ENCODE measurements at places on chromosomes 3 and 15.

DNA sequence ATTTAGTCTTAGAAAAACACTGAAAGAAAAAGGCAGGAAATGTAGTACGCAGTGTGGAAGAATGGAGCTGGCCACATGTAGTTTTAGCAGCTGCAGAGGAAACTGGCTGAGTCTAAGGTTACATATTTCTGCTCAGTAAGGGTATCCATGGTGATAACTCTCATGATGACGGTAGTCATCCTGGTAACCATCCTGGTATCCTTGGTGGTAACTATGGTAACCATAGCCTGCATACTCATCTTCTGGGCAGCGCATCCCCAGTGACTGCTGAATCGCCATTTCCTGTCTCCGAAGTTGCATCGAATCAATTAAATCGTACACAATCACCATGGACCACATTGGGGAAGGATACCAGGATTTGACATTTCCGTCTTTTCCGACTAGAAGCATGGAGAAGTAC, 35.7 kb downstream of the CCDC80 start:
- DNase-seq, result no peak

- DNase-seq, result no peak
Measured at GRCh38 chr15:78796510-78796909, 14.8 kb downstream of the ADAMTS7 start.

DNA sequence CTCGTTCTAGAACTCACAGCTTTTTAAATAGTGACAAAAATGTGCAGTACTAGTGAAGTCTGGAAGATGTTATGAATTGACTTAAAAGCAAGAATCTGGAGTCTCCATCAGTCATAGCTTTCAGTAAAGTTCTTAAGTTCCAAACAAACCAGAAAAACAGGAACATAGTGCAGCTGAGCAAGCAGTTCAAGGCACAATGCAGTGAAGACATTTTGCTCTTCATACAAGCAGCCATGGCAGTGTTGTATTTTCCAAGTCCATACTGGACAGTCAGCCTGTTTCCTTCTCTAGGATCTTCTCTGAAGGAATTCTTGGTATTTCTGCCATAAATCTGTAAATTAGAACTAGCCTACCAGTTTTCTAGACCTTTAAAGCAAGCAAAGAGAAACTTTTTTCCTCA, 90.5 kb downstream of the LRRC28 start:
- DNase-seq, result no peak

DNA sequence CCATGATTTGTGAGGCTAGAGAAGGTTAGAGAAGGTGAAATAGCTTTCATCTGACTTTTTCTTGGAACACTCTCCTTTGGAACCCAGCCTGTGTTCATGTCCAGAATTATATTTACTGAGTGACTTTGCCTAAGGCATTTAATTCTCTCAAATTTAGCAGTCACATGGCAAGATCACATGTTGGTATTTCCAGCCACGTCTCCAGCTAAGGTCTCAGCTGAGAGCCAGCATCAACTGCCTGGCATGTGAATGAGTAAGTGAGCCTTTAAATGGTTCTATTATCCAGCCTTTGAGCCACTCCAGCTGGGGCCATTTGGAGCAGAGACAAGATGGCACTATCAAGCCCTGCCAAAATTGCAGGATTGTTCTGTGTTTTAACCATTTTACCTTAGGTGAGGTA, 130.2 kb upstream of the SGO1 start:
- DNase-seq, result no peak

DNA sequence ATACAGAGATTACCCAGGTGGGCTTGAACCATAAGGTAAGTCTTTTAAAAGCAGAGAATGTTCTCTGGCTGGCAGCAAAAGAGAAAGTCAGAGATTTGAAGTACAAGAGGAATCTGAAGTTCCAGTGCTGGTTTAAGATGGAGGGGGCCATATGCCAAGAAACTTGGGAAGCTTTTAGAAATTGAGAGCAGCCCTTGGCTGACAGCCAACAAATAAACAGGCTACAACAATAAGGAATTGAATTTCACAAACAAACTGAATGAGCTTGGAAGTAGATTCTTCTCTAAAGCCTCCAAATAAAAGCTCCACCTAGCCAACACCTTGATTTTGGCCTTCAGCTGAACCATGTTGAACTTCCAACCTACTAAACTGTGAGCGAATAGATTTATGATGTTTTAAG, 85.7 kb downstream of the TRIM42 start:
- DNase-seq, result no peak

GRCh38 chr3:49566312-49566711, 12.0 kb downstream of the BSN start:
- DNase-seq, result no peak

DNA sequence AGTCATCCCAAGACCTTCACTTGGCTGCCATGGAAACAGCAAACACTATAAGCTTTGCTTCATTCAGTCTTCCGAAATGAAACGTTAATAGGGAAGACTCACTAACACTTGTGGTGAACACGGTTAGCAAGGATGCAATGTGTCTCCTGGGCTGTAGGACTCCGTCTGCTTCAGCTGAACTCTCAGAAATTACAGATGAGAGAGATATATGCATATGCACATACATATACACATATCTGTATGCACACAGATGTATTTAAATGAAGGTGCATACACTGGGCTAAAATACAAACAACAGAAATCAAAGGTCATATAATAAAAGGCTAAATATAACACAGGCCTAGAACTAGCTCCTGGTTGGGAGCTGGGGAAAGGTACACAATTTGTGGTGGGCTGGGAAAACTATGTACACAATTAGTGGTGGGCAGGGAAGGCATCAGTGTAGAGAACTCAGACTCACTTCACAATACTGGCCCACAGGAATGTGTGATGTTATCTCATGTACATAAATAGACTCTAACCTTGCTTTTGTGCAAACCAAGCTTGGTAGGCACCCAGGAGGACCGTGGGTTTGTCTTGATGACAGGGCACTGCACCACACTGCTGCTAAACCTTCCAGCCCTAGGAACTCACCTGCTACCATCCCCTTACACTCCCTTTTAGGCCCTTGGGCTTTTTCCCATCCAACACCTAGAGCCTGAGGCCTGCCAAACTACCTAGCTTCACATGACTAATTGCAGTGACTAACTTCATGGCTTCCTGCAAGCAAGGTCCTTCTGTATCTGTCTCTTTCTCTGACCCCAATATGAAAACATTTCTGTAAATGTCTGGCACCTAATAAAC, 873.1 kb downstream of the NSUN3 start:
- no peak for DNase-seq

GRCh38 chr3:129461022-129461421, 21.0 kb downstream of the IFT122 start:
- no peak for DNase-seq
